Activated CD4-positive, alpha-beta T cell treated with anti-CD3 and anti-CD28 coated beads, Interleukin-2, amount 50 U/mL, for 1 hour (primary cell): ENCODE measurements at places on chromosomes 1 and 21.

DNA sequence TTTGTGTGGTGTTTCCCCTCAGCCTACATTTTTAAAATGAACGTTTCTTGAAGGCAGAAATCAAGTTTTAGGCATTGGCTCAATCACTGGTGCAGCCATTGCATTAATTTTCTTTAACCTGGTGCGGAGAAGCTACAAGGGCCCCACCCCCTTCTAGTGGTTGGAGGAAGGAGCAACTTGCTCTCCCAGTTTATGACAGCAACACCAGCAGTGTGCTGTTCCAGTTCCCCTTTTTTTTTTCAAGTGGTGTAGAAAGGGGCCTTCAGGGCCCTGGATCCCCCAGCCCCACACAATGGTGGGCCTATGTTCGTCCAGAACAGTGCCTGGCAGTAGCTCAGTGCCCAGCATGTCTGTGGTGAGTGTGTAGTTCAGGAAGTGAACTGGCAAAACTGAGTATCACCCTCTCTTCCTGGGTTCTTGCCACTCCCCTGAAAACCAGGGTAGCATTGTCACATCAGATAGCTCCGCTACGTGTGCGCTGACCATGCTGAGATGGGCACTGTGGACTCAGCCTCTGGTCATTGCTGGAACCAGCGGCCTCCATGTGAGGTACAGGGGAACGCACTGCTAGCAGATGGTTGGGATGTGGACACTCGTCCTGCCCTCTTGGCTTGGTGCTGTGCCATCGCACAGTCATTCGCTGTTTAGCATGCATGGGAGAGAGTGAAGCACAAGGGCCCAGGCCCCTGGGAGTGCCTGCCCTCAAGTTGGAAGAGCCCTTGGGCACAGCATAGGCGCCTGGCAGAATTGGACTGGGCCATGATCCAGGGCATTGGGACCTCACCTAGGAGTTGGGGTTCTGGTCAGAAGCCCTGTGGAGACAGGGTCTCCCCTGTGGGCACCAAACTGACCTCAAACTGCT, 7.2 kb downstream of the ARF1 start:
- no peak for DNase-seq

GRCh38 chr1:224535641-224536040, 80.5 kb upstream of the CNIH3 start:
- DNase-seq = no peak

DNA sequence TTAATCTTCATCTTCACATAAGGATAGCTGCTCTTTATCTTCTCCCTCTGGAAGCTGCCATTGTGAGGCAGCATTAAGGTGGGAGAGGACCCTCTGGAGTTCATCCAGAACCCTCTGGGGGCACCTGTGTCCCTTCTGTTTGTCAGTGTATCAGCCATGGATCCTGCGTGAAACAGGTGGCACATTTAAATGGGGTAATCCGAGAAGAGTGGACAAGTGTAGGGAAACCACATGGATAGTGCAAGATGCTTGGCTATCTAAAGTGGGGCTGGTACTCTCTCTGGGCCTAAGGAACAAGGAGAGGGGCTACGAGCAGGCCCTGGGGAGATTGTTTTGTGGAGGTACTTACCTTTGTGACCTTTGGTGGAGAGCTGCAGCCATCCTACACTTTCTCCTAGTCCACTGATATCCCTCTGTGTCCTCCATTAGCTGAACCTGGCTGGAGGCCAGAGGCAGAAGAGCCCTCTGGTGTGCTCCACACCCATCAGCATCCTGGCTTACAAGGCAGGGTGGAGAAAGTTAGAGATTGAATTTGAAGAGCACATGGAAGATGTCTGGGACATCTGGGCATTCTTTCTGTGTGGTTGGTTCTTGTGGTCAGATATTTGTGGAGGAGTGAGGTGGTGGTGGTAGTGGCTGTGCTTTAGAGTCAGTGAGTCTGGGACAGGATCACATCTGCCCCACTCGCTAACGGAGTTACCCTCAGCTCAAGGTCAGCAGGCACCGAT, 117.7 kb downstream of the FGGY start:
- no peak for DNase-seq

GRCh38 chr1:59967780-59968179, 41.2 kb upstream of the CYP2J2 start:
- no peak for DNase-seq

GRCh38 chr1:89538361-89538760, 13.7 kb downstream of the LRRC8B start:
- no peak for DNase-seq

GRCh38 chr1:42453386-42453785, 2.4 kb downstream of the ZMYND12 start:
- DNase-seq = no peak

DNA sequence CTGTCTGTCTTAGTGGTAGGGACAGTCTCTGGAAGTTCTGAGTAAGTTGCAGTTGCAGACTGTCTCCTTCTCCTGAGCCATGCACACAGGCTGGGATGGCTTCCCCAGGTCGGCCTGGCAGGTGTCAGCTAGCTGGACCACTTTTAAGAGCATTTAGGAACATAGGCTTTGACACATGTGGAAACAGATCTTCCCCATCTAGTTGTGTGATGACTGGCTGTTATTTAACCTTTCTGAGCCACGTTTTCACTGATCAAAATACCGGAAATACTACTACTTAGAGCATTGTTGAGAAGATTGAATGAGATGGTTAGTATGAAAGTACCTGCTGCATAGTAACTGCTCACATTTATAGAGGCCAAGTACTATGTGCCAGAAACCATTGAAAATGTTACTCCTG, 6.2 kb upstream of the MAPKAPK2 start:
- DNase-seq = no peak
